Activated CD8-positive, alpha-beta T cell treated with anti-CD3 and anti-CD28 coated beads for 36 hours (primary cell): ENCODE measurements at places on chromosomes 16 and 17.

- no peak for DNase-seq
These were observed 19.3 kb downstream of the TSPOAP1 start for GRCh38 chr17:58308985-58309917.

DNA sequence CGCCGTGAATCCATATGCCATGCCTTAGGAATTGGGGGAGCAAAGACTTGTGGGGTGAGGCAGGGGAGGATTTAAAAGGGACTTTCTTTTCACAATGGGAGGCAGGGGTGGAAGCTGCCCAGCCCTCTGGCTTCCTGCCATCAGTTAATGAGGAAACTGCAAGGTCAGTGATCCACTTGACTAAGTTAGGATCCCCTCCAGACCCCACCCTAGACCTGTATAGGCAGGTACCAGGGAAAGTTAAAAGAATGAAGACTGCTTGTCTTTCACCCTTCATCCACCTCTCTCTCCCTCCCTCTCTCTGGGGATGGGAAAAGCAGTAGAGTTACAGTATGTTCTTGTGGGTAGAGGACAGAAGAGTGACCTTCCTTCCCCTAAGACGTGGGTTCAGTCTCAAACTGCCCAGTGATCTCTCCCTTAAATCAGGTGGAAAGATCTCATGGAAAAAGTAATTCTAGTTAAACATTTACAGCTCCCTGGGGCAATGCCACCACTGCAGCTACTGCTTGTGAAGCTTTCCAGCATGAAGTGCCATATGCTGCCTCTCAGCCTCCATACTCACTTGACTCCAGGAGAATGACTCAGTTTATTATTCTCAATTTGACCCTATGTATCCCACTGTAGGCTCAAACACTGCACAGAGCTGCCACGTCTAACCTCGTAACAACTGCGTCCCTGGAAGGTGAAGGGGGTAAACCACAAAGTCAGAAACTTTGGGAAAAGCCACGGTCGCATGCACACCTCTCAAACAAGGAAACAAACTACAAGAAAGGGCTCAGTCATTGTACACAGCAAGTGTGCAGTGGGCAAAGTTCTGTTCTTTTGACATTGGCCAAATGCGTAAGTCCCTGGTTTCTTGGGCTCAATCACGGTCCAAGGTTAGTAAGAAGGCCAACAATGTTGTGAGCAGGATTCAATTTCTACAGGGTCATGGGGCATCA is 1.2 kb downstream of the COA3 start:
- DNase-seq: no peak

DNA sequence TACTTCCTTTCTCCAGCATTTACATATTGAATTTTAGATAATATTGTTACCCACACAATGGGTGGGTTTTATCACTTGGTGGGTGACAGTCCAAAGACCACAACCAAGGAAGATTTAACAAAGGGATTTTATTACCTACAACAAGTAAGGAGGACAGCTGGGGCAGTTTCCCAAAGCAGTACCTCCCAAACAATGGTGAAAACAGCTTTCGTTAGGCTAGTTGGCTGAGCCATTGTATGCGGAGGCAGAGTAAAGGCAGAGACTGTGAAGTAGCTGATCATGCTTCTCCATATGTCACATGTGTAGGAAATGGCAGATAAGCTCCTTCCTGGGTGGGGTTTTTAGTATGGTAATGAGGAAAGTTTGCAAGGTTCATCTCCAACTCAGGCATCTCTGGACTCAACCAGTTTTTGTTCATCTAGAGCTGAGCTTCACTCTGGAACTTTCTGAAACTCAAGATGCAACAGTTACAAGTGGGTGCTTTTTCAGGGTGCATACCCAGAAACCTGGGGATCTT is 104.3 kb upstream of the PSMD7 start:
- no peak for DNase-seq

DNA sequence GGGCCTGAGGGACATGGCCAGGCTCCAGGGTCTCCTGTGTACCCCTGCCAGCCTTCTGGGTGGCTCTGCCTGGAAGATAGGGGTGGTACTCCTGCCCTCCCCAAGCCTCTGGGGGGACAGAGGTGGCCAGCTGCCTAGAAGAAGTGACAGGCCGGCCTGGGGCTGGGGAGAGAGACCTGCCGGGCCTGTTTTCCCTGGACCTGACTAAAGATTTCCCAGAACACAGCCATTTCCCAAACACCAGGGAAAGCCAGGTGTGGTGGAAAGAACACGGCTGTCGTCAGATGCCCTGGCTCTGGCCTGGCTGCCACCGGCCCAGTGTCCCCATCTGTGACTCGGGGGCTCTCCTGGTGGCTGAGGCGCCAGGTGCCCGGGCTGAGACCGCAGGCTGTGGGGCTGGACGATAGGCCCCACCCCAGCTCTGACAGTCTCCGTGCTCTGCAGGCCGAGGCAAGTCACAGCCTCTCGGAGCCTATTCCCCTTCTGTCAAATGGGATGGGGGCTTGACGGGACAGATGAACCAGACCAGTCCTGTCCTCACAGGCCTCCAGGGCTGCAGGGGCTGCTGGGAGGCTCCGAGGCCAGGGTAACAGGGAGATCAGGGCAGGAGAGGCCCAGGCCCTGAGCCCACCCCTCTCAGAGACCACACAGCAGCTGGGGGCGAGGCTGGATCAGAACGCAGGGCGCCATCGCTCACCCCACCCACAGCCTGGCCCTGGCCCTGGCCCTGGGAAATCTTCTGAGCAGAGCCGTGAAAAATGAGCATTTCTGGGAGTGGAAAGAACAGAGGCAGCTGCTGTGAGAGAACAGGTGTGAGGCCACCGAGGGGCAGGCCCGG is 33.1 kb downstream of the CTU2 start:
- no peak for DNase-seq

DNA sequence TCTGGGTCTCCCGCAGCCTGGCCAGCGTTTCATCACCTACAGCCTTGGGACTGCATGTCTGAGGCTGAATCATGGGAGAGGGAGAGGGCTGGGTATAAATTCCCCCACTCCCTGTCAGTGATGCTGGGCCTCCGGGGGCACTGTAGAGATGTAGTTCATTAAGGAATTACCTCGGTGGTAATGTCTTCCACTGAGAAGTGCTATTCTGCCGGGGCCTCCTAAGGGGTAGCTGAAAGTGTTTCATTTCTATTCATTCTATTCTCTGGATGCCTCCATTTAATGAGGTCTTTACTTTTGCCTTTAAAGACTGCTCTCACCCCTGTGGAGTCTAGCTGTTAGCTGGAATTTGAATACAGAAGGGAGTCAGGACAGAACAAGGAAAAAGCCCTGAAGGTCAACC is 116.4 kb upstream of the HS3ST4 start:
- DNase-seq: no peak

GRCh38 chr17:66595893-66596292 is 239.0 kb upstream of the CACNG5 start:
- no peak for DNase-seq

DNA sequence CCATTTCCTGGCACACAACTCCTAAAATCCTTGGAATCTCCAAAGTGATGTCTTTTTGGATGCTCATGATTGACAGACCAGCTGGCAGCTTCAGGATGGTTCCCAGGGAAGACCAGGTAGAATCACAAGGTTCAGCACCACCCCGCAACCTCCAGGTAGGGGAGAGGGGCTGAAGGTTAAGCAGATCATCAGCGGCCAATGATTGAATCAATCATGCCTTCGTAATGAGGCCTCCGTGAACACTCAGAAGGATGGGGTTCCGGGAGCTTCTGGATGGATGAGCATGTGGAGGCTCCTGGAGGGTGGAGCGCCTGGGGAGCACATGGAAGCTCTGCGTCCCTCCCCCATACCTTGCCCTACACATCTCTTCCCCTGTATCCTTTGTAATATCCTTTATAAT is 185.9 kb downstream of the SEC14L1 start:
- no peak for DNase-seq

DNA sequence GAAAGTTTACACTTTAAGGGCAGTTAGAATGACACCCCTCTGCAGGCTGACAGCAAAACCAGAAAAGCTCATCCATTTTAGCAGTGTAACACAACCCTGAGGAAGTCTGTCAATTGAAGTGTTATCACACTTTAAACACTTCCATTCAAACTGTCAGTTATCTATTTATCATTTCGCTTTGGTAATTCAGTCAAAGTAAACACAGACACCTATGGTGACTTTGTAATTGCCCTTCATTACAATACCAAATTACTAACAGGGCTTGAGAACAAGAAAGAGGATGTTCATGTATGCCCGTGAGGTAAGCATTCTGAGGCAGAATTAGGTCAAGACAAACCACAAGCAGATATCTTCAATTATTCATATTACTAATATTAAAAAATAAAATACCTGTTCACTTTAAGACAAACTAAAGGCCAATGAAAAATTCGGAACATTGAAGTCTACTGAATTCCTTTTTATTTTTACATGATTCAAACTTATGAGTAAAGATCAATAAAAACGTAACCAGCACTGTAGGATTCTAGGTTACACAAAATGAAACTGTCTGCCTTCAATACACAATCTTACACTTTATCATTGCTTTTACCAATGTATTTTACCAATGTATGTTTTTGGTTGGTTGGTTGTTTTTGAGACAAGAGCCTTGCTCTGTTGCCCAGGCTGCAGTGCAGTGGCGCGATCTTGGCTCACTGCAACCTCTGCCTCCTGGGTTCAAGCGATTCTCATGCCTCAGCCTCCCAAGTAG is 57.1 kb downstream of the BRIP1 start:
- DNase-seq: no peak

DNA sequence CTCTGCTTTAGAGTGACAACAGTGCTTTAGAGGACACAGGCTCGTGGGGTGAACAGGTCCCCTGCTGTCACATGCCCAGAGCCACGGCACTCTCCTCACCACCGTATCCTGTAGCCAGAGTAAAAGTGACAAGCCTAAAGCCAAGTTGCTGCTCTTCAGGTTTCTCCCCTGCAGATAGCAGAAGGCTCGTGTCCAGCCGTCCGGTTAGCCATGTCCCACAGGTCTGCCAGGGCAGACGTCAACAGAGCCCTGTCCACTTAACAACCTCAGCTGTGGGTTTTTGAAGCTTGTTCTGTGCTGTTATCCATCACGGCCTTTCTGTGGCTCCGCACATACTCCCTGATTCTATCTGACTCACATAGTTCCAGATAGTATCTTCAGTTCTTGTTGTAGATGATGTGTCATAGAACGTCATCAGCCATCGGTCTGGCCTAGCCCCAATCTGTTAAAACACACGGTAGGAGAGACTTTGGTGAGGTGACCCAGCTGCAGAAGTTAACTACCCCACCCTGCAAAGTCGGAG is 100.7 kb downstream of the SOCS1 start:
- no peak for DNase-seq

GRCh38 chr17:73516431-73516830 is 127.8 kb downstream of the SDK2 start:
- DNase-seq: no peak

DNA sequence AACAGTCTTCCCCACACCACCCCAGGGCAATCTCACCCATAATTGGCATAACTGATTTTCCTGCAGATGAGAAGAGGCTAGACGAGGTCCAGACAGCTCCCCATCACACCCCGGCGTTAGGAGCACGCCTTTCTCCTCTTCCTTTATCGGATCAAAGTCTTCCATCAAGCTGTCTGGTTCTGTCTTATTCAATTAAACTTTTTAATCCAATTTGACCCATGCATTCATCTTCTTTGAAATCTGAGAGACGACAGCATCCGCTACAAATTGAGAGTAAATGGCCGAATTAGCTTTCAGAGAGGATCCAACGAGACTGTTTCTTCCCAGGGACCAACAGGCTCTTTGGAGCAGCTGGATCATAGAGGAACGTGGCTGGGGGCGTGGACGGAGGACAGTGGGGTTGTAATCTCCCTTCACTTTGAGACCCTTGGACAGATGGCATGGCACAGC is 44.4 kb upstream of the GPRC5B start:
- no peak for DNase-seq

GRCh38 chr17:17824783-17825614 is 11.8 kb downstream of the SREBF1 start:
- DNase-seq: no peak

DNA sequence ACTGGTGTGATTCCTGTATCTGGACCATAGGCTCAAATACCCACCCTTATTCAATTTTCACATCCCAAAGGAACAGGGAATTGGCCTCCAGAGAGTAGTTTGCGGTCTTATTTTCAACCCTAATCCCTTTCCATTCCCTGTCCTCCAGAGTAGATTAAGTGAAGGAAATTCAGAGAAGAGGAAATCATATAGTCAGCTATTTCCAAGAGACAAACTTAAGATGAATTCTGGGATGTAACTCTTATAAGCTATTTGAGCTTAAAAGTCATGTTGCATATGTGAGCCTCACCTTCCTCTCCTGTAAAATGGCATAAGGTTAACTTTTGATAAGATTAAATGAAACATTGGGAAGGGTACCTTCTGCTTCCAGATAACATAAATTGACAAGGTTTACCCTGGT is 37.4 kb upstream of the ADAMTS18 start:
- no peak for DNase-seq
